Uterus (tissue), 4 donors: ENCODE measurements at places on chromosomes 5 and 9. TPM values are rescaled to one million over a fixed set of nuclear protein-coding genes. Genes with fewer than 3 reads are reported as not detected.

- no peak for DNase-seq
Observed at GRCh38 chr9:26773056-26773455, 119.5 kb downstream of the CAAP1 start.

GRCh38 chr5:162377895-162378294 lies 310.3 kb downstream of the GABRG2 start:
- DNase-seq, result no peak

GRCh38 chr5:180343110-180343830 lies 9.9 kb downstream of the GFPT2 start:
- DNase-seq, result peak; percentile 47

DNA sequence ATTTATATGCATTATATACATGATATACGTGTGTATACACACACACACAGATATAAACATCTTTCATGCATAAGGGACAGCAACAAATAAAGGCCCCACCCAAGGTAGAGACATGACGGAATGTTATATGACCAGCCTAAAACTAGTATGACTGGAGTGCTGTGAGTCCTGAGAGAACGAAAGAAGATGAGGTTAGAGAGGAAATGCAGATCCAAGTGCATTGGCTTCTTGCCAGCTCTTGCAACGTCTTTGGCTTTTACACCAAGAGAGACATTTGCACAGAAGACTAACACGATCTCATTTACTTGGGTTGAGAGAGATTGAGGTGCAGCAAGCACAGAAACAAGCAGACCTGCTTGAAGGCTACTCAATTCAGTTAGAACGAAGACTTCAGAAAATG lies 23.0 kb downstream of the CDH10 start:
- DNase-seq, result no peak

DNA sequence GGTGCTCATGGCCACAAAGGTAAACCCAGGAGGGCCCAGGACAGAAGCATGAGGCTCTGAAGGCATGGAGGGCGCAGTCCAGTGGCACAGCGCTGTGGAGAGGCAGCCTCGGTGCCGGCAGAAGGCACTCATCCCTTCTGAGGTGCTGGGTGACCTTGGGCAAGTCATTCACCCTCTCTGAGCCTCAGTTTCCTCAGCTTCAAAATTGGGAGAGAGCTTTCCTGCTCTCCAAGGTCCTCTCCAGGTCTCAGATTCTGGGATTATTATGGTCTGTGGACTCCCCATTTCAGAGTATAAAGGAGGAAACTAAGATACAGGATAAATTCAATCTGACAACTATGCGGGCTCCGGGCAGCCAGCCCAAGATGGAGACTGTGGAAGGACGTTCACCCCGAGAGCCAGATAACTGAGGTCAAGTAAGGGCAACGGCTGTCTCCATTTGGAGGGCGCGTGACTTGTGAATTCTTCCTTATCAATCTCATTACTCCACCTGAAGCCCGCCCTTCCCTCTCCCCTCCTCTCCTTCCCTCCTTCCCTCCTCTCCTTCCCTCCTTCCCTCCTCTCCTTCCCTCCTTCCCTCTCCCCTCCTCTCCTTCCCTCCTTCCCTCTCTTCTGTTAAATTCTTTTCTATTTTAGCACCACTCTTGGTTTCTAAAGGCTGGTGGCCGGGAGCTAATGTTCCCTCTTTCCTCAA lies 58.1 kb downstream of the LRSAM1 start:
- no peak for DNase-seq

- DNase-seq, result no peak
Observed at GRCh38 chr5:123438244-123438643, 15.0 kb upstream of the CEP120 start.

DNA sequence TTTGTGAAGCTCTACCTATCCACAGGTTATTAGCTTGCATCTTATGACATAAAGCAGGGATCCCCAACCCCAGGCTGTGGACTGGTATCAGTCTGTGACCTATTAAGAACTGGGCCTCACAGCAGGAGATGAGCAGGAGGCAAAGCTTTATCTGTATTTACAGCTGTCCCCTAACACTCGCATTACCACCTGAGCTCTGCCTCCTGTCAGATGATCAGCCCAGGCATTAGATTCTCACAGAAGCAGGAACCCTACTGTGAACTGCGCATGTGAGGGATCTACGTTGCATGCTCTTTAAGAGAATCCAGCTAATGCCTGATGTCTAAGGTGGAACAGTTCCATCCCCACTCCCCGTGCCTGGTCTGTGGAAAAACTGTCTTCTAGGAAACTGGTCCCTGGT lies 19.7 kb downstream of the FBXW11 start:
- DNase-seq, result no peak

- no peak for DNase-seq
Observed at GRCh38 chr9:124481115-124481514, 26.1 kb downstream of the NR5A1 start.

PCDHGB4 gene
- total RNA-seq, result 16.7 TPM

GPR150 gene
- not detected for total RNA-seq

HTR4 gene
- total RNA-seq, result not detected

AGXT2 gene
- total RNA-seq, result not detected

TMEM203 gene
- total RNA-seq, result 33.2 TPM

MOB3B gene
- 9.7 TPM for total RNA-seq
